ENCODE measurements at places on chromosomes 2 and 18.

DNA sequence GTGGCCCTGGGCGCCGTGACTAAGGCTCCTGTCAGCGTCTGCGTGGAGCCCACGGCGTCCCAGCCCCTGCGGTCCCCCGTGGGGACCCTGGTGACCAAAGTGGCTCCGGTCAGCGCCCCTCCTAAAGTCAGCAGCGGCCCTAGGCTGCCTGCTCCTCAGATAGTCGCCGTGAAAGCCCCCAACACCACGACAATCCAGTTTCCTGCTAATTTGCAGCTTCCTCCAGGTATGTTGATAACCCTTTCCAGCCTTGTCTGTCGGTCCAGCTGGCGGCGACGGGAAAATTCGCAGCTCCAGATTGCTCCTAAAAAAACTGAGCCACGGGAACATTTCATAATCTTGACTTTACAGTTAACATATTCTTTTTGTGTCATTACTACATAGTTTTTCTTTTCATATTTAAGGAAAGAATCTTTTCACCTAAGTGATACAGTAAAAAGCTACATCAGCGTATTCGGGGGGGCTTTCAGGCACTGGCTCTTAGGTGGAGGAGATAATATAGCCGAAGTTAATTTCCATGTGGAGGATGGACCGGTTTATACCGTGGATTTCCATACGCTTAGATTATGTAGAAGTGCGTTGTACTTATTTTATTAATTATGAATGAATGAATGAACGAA, 916 bp downstream of the TAF4B start:
- no peak for DNase-seq

GRCh38 chr2:149115781-149116180, 77.3 kb downstream of the LYPD6B start:
- no peak for DNase-seq

DNA sequence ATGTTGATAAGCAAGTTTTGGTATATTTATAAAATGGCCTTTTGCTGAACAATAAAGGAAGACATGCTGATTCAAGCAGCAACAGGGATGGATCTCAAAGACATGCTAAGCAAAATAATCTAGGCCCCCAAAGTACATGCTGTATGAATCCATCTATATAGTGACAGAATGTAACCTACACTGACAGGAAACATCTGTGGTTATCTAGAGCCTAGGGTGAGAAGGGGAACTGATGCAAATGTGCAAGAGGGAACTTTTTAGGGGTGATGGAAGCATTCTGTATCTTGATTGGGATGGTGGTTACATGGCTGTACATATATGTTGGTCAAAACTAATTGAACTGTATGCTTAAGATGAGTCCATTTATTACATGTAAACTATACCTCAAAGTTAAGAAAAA, 24.2 kb downstream of the CNRIP1 start:
- no peak for DNase-seq

GRCh38 chr2:171287611-171288010, 126.9 kb upstream of the TLK1 start:
- no peak for DNase-seq

DNA sequence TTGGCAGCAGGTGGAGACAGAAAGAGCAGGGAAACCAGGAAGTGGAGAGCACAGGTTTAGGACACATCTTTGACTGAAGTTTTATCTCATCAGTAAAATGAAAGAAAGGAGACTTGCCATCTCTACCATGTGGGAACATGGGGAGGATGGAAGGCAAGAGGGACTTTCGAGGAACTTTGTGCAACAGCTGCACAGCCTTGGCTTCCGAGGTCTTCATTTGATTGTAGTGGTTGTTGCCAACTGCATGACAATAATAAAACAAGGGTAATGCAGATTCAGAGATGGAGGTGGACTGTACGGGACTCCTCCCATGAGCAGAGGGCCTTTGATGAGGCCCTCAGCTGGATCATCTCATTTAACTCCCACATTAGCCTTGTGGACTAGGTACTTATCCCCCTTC, 49.3 kb upstream of the FZD7 start:
- DNase-seq, result no peak
